ENCODE measurements at places on chromosomes 2 and 18.

DNA sequence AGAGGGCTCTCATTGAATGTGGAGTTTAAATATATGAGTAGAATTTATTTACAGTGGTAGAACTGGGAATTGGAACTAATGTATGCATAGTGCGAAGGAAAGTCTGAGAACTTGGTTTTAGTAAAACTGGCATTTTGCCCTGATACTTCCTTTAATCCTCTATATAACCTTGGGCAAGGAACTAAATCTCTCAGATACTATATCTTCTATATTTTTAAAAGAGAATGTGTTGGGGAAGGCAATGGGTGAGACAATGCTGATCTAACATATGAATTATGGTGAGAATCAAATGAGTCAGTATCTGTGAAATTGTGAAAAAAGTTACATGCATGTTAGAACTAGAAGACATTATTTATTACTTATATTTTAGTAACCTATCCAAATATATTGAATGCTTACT is 2109.4 kb upstream of the PIK3C3 start:
- DNase-seq, result no peak

DNA sequence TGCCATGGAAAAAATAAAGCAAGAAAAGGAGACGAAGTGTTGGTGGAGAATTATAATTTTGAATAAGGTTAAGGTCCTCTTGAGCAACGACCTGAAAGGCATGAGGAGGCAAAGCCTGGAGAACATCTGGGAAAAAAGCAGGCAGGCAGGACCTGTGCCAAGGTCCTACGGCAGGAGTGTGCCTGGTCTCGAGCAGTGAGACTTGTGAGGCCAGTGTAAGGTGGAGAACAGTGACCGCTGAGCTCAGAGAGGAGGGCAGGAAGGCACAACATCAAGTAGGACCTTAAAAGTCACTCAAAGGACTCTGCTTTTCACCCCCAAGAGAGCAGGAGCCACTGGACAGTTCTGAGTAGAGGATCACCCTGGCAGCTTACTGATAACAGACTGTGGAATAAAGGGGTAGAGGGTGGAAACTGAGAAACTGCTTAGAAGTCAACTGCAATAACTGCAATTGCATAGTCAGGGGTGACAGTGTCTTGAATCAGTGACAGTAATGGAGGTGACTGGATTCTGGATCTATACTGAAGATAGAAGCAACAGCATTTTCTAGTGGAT is 3.5 kb downstream of the NOL10 start:
- DNase-seq, result no peak

GRCh38 chr2:39447266-39448168 is 10.4 kb upstream of the MAP4K3 start:
- no peak for DNase-seq

DNA sequence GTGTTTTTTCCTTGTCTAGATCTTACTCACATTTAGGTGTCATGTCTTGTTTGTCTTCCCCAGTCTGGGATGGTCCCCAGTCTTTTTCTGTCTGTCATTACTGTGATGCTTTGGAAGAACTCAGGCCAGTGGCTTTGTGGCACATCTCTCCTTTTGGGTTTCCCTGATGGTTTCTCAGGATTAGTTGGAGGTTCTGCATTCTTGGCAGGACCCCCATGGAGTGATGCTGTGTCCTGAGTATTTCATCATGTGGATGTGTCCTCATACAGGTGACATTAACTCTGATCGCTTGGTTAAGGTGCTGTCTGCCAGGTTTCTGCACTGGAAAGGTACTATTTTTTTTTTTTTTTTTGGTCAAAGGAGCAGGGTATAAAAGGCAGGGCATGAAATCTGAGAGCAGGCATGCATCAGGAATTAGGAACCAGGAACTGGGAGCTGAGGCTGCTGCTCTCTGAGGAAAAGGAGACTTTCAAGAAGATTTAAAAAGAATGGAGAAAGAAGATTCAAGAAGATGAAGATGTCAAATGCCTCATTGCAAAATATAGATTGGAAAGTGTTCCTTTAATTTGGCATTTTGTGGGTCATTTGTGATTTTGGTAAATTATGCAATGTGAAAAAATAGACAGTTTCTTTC is 85.3 kb downstream of the NUP35 start:
- DNase-seq, result no peak

DNA sequence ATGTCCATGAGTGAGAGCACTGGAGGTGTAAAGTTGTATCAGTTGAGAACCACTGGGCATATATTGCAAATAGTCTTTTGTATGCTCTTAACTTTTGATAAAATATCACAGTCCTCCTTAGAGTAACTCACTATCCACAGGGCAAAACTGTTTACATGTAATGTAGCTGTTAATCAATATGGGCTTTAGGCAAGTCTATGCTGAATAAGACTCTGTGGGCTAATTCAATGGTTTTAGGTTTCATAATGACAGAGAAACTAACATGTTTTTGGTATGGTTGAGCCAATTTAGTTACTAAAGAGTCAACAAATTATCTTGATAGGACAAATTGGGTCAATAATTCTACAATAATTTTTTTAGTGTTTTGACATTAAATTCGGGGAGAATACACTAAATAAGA is 1134.9 kb upstream of the FAM98A start:
- no peak for DNase-seq

DNA sequence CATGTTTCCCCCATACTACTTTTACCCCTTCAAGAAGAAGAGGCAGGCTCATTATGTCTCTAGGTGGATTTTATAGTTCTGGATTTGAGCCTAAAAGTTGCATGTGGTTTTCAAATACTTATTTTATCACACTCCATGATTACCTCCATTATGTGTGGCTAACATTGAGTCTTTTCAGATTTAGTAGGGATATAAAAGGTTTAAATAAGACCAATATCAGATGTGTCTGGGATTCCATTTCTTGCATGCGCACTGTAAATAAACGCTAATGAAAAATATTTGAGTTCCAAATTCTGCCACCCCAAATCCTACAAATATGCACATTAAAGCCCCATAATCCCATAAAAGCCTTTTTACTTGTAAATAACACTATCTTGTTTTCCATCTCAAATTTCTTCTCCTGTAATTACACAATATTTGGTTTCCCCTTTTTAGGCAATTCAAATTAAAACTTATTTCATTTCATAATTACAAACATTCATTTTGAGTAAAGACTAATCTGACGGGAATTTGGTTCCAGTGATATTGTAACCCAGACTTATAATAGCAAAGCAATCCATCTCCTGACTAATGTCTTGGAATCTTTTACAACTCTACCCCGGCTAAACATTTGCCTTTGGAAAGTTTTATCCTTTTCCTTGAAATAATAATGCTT is 600.0 kb downstream of the SLC4A3 start:
- no peak for DNase-seq

GRCh38 chr2:112583497-112584133 is 794 bp upstream of the CHCHD5 start:
- no peak for DNase-seq

- DNase-seq, result no peak
Measured at GRCh38 chr2:223880796-223881195, 43.4 kb upstream of the AP1S3 start.

- DNase-seq, result no peak
Measured at GRCh38 chr2:96511851-96512250, 6.7 kb upstream of the NEURL3 start.

DNA sequence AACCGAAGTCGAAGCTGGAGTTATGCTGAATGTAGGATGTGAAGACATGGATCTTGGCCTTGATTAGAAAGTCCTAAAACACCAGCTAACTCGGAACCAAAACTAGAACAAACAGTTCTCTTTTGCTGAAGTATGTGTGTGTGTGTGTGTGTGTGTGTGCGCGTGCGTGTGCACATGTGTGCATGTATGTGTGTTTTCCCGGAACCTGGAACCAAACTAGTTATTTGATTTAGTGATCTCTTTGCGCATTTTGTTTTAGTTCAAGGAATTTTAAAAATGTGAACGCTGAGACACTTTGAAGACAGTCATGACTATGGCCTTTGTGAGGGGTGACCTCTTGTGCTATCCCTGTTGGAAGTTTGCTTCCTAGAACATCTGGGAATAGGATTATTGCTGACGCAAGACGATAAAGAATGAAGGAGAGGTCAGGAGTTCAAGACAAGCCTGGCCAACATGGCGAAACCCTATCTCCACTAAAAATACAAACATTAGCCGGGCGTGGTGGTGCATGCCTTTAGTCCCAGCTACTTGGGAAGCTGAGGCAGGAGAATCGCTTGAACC is 23.8 kb downstream of the FHL2 start:
- no peak for DNase-seq

GRCh38 chr2:113861740-113862139 is 28.1 kb upstream of the ACTR3 start:
- no peak for DNase-seq

- no peak for DNase-seq
Measured at GRCh38 chr2:218996937-218997336, 3.7 kb upstream of the CRYBA2 start.

DNA sequence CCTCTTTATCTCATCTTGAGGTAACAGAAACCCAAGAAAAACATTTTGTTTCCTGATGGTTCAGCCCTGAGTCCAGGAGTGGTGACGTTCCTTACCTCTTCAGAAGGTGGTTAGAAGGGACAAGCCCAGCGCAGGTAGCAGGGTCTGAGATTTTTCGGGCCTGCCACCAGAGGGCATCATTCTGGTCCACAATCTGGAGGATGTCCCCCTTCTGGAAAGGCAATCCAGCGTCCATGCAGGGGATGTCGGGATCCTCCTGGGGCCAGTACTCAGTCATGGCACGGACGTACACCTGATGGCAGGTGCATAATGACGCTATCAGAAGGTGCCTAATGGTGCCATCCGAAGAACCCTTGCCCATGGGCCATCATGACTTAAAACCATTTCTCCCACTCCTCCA is 17.7 kb downstream of the MPP4 start:
- no peak for DNase-seq

DNA sequence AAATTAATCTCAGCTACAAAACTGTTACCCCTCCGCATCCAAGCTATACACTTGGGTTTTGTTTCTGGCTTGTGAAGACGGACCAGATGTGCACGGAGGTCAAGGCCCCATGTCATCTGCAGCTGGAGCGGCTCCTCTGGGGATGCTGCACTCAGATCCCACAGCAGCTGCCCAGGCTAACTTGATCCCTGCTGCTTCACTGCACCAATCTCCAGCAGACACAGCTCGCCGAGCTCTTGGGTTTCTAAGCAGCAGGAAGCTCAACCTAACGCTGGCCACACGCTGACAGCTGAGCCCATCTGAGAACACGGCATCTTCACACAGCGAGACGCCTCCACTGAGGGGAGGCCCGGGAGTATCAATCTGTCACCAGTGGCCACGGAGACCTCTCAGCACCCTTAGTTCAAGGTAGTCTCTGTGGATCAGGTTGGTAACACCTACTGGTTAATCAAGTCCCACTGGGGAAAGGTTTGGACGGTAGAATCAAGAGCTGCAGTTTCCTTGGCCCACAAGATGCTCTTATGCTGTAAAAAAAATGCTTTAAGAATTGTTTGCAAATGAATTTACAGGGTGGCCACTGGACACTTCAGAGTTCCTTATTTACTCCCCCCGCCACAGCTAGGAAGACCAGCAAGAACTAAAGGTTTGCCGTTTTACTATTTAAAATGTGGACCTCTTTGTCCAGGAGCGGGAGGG is 67.5 kb downstream of the EMILIN2 start:
- DNase-seq, result no peak

- DNase-seq, result no peak
Measured at GRCh38 chr2:226001716-226002115, 602.2 kb downstream of the NYAP2 start.

GRCh38 chr18:9483526-9483925 is 8.2 kb downstream of the RALBP1 start:
- no peak for DNase-seq

DNA sequence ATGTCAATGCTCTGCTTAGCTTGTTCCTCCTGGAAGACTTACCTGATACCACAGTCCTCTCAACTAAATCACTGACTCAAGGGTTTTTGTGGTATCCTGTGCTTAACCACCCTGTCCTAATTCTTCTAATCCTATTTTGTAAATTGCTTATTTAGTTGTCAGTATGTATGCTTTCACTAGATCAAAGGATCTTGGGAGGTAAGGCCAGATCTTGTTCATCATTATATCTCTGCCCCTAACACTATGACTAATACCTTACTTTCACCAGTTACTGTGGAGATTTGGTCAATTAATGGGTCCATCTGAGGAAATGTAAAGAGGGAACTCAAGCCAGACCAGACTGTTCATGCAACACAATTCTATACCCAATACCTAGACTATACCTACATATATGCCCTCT is 203.2 kb downstream of the GULP1 start:
- no peak for DNase-seq

DNA sequence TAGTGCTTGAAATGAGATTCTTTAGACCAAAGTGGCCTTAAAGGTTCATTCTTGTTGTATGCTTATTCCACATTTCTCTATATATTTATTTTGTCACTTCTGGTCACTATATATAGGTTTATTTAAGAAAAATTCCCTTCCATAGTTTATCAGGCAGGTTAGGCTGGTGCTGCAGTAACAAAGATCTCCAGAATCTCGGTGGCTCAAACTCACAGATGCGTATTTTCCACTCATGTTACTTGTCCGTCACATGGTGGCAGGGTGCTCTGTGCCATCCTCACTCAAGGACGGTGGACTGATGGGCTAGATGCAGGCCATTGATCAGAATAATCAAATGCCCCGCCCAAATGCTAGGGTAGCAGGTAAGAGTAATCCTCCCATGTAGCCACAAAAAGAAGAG is 19.8 kb downstream of the SPTBN1 start:
- no peak for DNase-seq

GRCh38 chr2:125070726-125071505 is 1045.8 kb downstream of the CNTNAP5 start:
- DNase-seq, result no peak

DNA sequence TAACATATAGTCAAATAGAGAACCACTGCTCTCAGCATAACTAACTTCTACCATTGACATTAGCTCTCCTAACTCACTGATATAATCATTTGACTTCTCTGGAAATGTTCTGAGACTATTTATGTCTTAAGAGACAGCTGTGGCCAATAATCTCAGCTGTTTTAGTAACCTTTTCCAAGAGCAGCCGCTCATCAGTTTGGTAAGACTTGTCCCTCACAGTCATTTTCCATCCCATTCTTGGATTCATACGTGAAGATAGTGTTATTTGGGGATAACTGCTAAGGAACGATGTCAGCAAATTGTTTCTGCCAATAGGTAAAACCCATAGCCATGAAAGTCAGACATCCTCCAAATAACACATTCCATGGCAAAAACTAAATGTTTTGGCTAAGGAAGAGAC is 127.8 kb downstream of the LNPK start:
- no peak for DNase-seq

- no peak for DNase-seq
Measured at GRCh38 chr2:105804266-105804665, 59.6 kb downstream of the NCK2 start.

- no peak for DNase-seq
Measured at GRCh38 chr18:42839408-42839807, 276.1 kb downstream of the RIT2 start.

DNA sequence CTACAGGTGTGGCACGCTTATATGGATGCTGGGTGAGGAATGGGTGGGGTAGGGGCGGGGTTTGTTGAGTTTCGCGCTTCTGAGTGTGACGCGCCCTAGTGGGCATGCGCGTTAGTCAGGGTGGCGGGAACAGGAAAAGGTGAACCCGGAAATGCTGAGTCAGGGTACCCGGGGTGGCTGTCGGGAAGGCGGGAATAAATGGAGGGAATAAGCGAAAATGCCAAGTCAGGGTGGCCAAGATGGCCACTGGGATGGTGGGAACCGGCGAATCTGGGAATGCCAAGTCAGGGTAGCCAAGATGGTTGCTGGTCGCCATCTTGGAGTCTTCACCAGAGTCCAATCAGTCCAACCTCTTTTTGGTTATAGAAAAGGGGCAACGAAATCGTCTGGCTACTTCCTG is 585.0 kb downstream of the SUCLG1 start:
- DNase-seq, result no peak

GRCh38 chr2:221245045-221245444 is 327.1 kb downstream of the EPHA4 start:
- no peak for DNase-seq

- DNase-seq, result no peak
Measured at GRCh38 chr18:44507729-44508325, 172.9 kb upstream of the SETBP1 start.
